ENCODE measurements at places on chromosomes 11 and 22. TPM values are rescaled to one million over a fixed set of nuclear protein-coding genes. Genes with fewer than 3 reads are reported as not detected.

Gene OR52H1
- total RNA-seq = not detected

Gene GPR137
- total RNA-seq = 19.2 TPM

Gene PTPN5
- not detected for total RNA-seq

Gene ZNF74
- total RNA-seq = 11.2 TPM

Gene OR8J3
- total RNA-seq = not detected

Gene UCP2
- 245 TPM for total RNA-seq

Gene SHISAL1
- under 0.01 TPM for total RNA-seq

Gene DERL3
- total RNA-seq = 3.9 TPM

Gene PDGFB
- total RNA-seq = 48.2 TPM

Gene IL10RA
- total RNA-seq = not detected

Gene MMP27
- total RNA-seq = not detected

Gene PDE3B
- total RNA-seq = 3.3 TPM

Gene OMP
- not detected for total RNA-seq

Gene SYCE3
- not detected for total RNA-seq

Gene OR9Q1
- total RNA-seq = not detected

Gene LRRC74B
- not detected for total RNA-seq

Gene OR11H1
- not detected for total RNA-seq

Gene ATXN10
- 104 TPM for total RNA-seq

Gene CD3E
- total RNA-seq = not detected

Gene KCNJ4
- not detected for total RNA-seq

Data from mesangial cell (primary cell).